ENCODE measurements at places on chromosomes 13 and 19.

GRCh38 chr19:43639519-43640423 lies at the start of gene CADM4:
Gene CADM4, minus strand, starts transcription at chr19:43639850. Its CDS starts 60 bp downstream, at chr19:43639790.
- peaks cover 20% of the 10 kb centered on the region for H3K4me1 ChIP-seq
- peak within 1 kb of the TSS; percentile 20 for H3K4me3 ChIP-seq
- H3K27ac ChIP-seq = no peak within 1 kb of the TSS
- peaks cover 22% of the 10 kb centered on the region for H3K27me3 ChIP-seq

DNA sequence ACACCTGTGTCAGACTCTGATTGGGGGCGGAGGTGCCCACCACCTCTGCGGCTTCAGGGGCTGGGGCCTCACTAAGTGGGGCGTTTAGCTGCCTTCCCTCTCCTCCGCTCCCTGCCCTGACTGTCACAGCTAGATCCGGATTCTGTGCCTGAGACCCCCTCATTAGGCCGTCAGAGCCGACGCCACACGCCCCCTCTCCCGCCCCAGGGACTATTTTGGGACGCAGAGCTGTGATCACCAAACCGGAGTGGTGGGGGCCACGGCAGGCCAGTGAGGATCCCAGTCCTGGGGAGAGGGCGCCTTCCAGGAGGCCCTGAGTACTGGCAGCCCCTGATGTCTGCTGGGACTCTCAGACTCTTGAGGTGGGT lies 762 bp downstream of the KANK3 start:
- H3K27ac ChIP-seq = no peak overlapping the region
- DNase-seq = no peak
- no peak overlapping the region for H3K4me3 ChIP-seq
- no peaks in the 10 kb centered on the region for H3K36me3 ChIP-seq
- no peaks in the 10 kb centered on the region for H3K27me3 ChIP-seq

DNA sequence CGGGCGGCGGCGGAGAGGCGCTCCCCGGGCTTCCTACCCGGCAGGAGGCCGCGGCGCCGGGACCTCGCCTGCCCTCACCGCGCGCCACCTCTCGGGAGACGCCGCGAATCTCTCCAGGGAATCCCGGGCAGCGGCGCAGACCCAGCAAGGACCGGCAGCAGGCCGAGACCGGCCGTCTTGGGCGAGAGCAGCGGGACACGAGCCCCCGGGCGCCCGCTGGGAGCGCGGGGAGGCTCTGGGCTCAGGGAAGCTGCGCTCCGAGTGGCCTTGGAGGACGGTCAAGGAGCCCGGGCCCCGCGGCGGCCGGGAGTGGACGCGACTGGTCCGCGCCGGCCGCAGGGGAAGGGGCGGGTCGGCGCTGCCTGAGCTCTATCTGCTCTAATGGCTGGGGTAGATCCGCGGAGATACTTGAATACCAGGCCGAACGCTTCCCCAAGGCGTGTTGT lies 14.7 kb downstream of the CDX2 start:
- no peak overlapping the region for H3K4me3 ChIP-seq
- H3K36me3 ChIP-seq = no peaks in the 10 kb centered on the region
- no peak overlapping the region for H3K27ac ChIP-seq
- H3K4me1 ChIP-seq = peaks cover 12% of the 10 kb centered on the region
- peaks cover 12% of the 10 kb centered on the region for H3K27me3 ChIP-seq
- no peak for DNase-seq

DNA sequence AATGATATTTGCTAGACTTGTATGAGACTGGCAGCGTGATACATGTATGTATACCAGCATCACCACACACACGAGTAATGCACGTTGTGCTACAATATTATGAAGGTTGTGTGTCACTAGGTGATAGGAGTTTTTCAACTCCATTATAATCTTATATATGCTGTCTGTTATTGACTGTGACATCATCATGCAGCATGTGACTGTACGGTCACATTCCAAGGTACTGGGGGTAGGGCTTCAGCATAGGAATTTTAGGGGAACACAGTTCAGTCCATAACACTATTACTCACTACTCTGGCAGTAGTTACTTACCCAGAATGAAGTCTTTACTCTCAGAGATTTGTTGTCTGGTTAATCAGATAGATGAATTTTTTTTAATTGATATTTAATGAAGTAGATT lies 91.1 kb downstream of the CDK8 start:
- H3K4me1 ChIP-seq = no peaks in the 10 kb centered on the region
- no peaks in the 10 kb centered on the region for H3K27me3 ChIP-seq
- no peak overlapping the region for H3K4me3 ChIP-seq
- peaks cover 11% of the 10 kb centered on the region for H3K36me3 ChIP-seq
- H3K27ac ChIP-seq = no peak overlapping the region
- no peak for DNase-seq

GRCh38 chr13:29500386-29500785 lies 95.1 kb downstream of the SLC7A1 start:
- H3K4me3 ChIP-seq = no peak overlapping the region
- H3K27me3 ChIP-seq = no peaks in the 10 kb centered on the region
- H3K4me1 ChIP-seq = no peaks in the 10 kb centered on the region
- peaks cover 57% of the 10 kb centered on the region for H3K36me3 ChIP-seq

DNA sequence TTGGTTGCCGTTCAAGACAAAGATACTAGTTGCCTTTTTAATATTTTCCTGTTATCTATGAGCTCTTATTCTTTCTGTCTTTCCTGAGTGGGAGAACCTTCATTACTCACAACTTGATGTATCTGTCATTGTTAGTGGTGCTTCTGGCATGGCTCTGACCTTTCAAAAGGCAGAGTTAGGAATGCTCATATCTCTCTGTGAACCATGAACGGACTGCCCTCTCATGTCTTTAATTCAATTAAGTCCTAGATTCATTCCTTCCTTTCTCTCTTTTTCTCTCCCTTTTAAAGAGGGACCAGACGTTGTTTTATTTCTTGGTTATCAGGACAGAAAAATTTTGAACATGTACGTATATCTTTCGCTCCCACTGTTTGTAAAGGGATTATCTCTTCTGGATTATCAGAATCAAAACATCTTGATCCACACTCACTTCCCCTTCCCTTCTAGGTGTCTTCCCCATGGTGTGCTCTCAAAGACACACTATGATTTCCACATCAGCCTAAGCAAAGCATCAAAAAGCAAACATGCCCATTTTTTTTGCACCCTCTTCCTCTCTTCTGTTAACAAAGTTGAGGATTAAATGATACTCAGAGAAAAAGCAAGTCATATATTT lies 90.3 kb downstream of the LRCH1 start:
- no peaks in the 10 kb centered on the region for H3K36me3 ChIP-seq
- H3K4me1 ChIP-seq = no peaks in the 10 kb centered on the region
- DNase-seq = no peak
- H3K27me3 ChIP-seq = no peaks in the 10 kb centered on the region
- H3K4me3 ChIP-seq = no peak overlapping the region

- no peaks in the 10 kb centered on the region for H3K4me1 ChIP-seq
- DNase-seq = no peak
- peaks cover 7% of the 10 kb centered on the region for H3K27me3 ChIP-seq
- H3K27ac ChIP-seq = no peak overlapping the region
- no peak overlapping the region for H3K4me3 ChIP-seq
- H3K36me3 ChIP-seq = no peaks in the 10 kb centered on the region
These were observed 141.6 kb downstream of the FGF14 start for GRCh38 chr13:102260256-102260655.

- H3K36me3 ChIP-seq = no peaks in the 10 kb centered on the region
- H3K4me3 ChIP-seq = no peak overlapping the region
- H3K27me3 ChIP-seq = no peaks in the 10 kb centered on the region
- no peak for DNase-seq
These were observed 151.1 kb downstream of the SIPA1L3 start for GRCh38 chr19:38057959-38058690.

GRCh38 chr13:112140366-112140765 lies 73.4 kb downstream of the SOX1 start:
- no peak overlapping the region for H3K4me3 ChIP-seq
- peaks cover 8% of the 10 kb centered on the region for H3K27me3 ChIP-seq
- H3K36me3 ChIP-seq = no peaks in the 10 kb centered on the region
- no peak overlapping the region for H3K27ac ChIP-seq
- DNase-seq = no peak
- no peaks in the 10 kb centered on the region for H3K4me1 ChIP-seq

GRCh38 chr13:43831088-43831487 lies 44.3 kb upstream of the ENOX1 start:
- no peaks in the 10 kb centered on the region for H3K4me1 ChIP-seq
- DNase-seq = no peak
- no peak overlapping the region for H3K4me3 ChIP-seq
- H3K27ac ChIP-seq = no peak overlapping the region

Measured in DND-41 (cell line).